Muscle of arm (tissue), 14 donors: ENCODE measurements at places on chromosomes 3 and 15.

DNA sequence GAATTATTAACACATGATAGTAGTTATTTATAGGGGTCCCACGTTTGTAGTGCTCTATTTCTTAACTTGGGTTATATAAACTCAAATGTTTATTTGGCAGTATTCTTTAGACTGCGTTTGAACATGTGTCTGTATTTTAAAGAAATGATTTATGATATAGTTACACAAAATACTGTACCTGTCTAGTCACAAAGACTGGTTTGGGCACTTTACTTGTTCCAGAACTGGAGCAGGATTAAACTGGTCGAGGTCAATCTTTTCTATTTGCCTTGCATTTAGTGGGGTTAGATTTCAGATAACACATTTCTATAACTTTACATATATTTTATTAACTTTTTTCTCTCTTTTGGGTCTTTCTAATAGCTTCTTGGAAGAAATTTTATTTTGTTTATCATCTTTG is 39.5 kb downstream of the HACD3 start:
- no peak for DNase-seq

- DNase-seq, result no peak
Observed at GRCh38 chr15:49808341-49808740, 187.5 kb downstream of the DTWD1 start.

- DNase-seq, result no peak
Observed at GRCh38 chr15:87722941-87723691, 533.4 kb downstream of the NTRK3 start.

DNA sequence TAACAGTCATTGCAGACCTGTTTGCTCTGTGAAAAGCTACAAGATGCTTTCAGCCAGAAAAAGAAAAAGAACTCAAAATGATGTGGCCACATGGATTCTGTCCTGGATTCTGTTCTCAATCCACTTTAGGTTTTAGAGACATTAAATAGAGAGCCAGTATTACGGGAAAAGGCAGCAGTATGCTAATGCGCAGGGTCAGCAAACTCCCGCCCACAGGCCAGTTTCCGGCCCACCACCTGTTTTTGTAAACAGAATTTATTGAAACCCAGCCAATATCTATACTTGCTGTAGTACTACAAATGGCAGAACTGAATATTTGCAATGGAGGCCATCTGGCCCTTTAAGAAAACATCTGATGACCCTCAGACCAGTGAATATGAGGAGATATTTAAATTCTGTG is 416.1 kb downstream of the ERC2 start:
- DNase-seq, result no peak

DNA sequence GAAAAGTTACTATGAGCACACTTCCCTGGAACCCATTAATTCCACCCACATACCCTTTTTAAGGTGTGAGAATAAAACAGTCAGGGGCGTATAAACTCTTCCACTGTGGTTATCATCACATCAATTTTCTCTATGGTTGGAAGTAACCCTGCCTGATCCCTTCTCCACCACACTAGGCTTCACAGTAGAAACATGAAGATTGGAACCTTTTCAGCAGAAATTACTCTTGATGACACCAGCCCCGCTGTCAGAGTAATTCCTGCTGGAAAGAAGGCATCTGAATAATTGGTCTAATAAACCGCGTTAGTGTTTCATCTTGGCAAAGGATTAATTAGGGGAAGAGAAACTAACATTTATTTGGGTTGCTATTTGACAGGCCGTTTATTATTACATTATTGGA is 278.4 kb downstream of the MFSD1 start:
- DNase-seq, result no peak
